ENCODE measurements at places on chromosomes 4 and X. TPM values are rescaled to one million over a fixed set of nuclear protein-coding genes. Genes with fewer than 3 reads are reported as not detected.

The TKTL2 gene
- total RNA-seq, result 0.59 TPM

The TCEAL2 gene
- total RNA-seq, result 26.8 TPM

The SYN1 gene
- total RNA-seq, result 10.1 TPM

The AWAT2 gene
- total RNA-seq, result not detected

The SOD3 gene
- 5.0 TPM for total RNA-seq

The EMCN gene
- total RNA-seq, result 17.2 TPM

The PNPLA4 gene
- 22.6 TPM for total RNA-seq

The MAMLD1 gene
- 9.3 TPM for total RNA-seq

The FGFR3 gene
- total RNA-seq, result 36.2 TPM

The NLGN3 gene
- 31.2 TPM for total RNA-seq

GRCh38 chrX:120790118-120790517 lies 85.5 kb downstream of the CT47B1 start:
- peak; percentile 93 for DNase-seq

DNA sequence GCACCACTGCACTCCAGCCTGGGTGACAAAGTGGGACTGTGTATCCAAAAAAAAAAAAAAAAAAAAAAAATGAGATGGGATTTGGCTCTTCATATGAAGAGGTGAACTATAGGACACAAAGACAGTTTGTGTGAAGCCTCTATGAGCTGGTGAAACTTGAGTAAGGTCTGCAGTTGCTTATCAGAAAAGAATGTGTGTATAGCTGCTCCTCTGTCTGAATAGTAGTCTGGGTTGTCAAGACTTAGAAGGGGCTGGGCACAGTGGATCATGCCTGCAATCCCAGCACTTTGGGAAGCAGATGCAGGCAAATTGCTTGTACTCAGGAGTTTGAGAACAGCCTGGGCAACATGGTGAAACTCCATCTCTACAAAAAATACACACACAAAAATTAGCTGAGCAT lies 82.8 kb downstream of the ARSF start:
- no peak for DNase-seq

DNA sequence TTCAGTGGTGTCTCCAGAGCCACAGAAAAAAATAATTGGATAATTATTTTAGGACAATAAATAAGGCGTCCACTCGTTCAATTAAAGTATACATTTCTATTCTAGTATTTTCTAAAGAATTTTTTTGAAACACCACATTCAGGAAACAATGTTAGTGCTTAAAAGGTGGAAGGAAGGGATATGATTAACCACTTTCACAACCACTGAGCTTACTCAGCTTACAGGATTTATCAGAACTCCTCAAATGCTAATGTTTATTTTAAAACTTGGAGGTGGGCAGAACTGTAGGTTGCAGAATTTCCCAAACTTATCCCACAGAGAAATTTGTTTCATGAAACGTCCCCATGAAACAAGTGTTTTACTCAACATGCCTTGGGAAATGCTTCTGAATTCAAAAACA lies 54.3 kb upstream of the MAGEB2 start:
- no peak for DNase-seq

DNA sequence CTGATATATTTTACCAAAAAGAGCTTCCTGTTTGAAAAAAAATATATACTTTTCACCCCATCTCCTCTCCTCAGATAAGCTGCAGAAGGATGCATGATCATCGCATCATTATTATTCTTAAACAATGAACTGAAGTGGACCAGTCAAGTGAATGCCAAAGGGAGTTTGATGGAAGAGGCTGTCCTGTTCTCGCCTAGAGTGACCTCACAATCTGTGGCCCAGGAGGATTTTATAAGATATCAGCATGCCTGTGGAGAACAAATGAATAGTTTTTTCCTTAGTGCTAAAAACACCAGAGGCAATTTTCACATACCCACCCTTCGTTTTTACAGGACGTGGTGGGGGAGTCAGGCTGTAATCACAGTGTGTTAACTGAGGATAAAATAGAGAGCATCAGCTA lies 112.7 kb downstream of the USP46 start:
- DNase-seq, result no peak

GRCh38 chr4:82903737-82904136 lies 3.2 kb downstream of the THAP9 start:
- DNase-seq, result no peak

DNA sequence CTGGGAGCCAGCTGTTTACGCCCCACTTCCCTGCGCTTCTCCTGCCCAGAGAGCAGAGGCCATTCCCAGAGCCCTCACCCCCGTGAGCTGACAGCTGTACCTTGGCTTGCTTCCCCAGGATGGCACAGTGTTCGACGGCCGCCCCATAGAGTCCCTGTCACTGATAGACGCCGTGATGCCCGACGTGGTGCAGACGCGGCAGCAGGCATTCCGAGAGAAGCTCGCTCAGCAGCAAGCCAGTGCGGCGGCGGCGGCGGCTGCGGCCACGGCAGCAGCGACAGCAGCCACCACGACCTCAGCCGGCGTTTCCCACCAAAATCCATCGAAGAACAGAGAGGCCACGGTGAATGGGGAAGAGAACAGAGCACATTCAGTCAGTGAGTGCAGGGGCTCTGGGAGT lies 77.7 kb downstream of the GPR143 start:
- DNase-seq, result no peak

DNA sequence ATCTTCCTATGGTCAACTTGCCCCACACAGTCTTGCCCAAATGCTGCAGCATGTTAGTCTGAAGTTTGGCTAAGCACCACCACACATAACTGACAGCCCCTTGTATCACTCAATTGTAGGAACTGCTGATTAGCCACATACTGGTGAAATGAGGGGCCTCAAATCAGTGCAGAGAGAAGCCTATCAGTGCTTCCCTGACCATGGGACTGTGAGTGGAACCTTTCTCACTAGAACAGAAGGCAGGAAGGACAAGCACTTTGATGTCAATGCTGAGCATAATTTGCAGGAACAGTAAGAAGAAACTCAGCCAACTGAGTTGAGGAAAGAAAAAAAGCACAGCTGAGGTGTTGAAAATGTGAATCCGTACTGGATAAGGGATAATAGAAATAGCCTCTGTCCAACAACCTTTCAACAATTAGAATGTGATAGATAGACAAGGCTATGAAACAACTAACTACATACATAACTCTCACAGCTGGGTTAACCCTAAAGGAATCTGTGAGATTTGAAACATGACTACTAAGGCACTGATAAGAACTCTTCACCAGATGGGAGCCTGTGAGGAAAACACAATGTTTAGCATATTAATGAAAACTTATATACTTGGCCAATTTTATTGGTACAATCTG lies 136.6 kb upstream of the SH3RF1 start:
- no peak for DNase-seq

GRCh38 chr4:85676850-85677590 lies 202.1 kb downstream of the ARHGAP24 start:
- DNase-seq, result no peak

- no peak for DNase-seq
Measured at GRCh38 chr4:41154814-41155177, 59.5 kb downstream of the APBB2 start.

DNA sequence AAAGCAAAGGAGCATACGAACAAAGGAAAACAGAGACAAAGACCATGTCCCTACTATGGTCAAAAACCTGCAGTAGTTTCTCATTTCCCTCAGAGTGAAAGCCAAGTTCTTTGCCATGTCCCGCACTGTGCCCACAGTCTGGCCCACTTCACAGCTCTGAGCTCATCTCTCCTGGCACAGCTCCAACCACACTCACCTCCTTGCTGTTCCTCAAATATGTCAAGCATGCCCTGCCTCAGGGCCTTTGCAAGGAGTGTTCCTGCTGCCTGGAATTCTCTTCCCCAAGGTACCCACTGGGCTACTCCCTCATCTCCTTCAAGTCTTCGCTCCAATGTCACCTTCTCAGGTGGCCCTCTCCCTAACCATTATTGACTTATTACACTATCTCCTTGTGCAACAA lies 72.1 kb downstream of the COX18 start:
- DNase-seq, result no peak

DNA sequence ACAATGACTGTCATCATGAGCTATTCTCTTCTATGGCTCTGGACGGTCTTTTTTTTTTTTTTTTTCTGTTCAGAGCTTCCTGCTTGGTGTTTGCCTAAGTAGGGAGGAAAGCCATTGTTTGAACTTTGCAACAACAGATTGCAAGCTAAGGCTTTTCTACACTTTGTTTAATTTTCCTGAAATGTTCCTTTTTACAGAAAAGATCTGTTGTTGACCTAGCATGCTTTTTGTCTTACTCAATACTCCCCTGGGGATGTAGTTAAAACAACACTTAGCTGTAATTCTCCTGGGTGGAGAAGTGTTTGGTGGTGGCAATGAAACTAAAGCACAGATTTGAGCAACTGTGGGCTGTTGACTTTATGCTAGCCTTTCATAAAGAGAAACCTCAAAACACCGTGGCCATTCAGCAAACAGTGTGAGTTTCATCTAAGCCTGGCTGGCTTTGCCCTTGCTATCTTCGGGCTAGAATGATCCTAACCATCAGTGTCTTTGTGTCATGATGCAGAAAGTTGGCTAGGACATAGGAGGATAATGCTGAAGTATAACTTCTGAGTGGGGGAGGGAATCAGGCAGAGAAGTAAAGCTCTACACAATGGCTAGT lies 110.5 kb downstream of the ANXA3 start:
- DNase-seq, result no peak

GRCh38 chr4:122914938-122915337 lies 7.5 kb downstream of the NUDT6 start:
- no peak for DNase-seq

- no peak for DNase-seq
Measured at GRCh38 chrX:69991685-69992084, 58.1 kb downstream of the AWAT2 start.

DNA sequence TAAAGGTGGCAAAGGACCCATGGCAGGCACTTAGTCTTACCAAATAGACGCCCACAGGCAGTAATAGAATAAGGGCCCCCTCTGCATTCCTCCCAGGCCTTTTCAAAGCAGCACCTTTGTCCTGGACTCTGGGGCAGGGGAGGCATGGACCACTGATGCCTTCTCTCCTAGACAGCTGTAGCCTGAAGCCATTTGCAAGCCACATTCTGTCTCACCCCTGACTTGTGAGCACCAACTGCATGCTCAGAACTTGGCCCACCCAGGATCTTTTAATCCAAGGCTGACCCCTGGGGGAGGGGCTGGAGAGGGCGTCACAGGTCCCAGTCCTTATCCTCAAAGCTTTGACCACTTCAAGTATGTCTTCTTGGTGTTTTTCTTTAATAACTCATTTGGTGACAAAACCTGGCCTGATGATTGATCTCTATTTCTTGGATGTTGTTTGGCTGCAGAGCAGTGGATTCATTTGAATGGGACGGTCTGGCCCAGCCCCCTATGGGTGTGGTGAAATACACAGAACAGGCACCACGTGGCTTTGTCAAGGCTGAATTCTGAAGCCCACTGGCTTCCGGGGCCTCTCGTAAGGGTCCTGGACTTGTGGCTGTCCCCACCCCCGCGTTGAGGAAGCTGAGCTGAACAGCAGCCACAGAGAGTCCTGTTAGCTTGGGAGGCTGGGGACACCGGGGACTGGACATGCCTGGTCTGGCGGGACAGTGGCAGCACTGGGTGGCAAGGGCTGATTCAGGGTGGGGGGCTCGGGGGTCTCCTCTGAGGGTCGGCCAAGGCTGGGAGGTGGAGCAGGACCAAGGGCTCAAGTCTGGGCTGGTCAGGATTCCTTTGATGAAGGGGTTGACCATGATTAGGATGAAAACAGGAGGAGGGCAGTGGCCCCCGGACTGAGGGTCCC lies 36.6 kb downstream of the ADRA2C start:
- no peak for DNase-seq

DNA sequence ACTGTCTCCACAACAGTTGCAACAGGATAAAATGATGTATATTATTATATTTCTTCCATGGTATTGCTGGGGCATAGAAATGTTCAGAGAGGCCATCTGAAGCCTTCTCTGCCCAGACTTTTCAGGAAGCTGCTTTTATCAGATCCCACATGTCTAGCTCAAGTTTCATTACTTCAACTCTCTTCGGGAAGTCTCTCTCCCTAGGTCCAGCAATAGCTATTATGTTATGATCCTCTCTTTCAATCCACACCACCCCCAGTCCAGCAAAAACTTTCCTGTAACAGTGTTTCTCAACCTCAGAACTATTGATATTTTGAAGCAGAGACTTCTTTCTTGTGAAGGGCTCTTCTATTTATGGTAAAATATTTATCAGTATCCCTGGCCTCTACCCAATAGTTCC lies 44.9 kb downstream of the CXCL1 start:
- no peak for DNase-seq

GRCh38 chr4:85496126-85496849 lies 21.3 kb downstream of the ARHGAP24 start:
- DNase-seq, result no peak

GRCh38 chr4:184248216-184248615 lies 30.5 kb upstream of the ENPP6 start:
- DNase-seq, result no peak
